CD14-positive monocyte (primary cell): ENCODE measurements at places on chromosomes 13 and 19. TPM values are rescaled to one million over a fixed set of nuclear protein-coding genes. Genes with fewer than 3 reads are reported as not detected.

Gene GNG8
- polyA plus RNA-seq = not detected

Gene ADM5
- not detected for polyA plus RNA-seq

Gene FREM2
- not detected for polyA plus RNA-seq

Gene C19orf38
- polyA plus RNA-seq = 134 TPM

Gene EBI3
- 0.14 TPM for polyA plus RNA-seq

Gene NALCN
- not detected in 2 replicates for polyA plus RNA-seq

Gene ZNF507
- 0.10 TPM for polyA plus RNA-seq

Gene ZNF497
- polyA plus RNA-seq = 0.41 TPM

Gene VSTM2B
- not detected for polyA plus RNA-seq

Gene SCGB2B2
- not detected for polyA plus RNA-seq

Gene WDR88
- polyA plus RNA-seq = not detected

Gene ARRDC5
- 1.0 TPM for polyA plus RNA-seq

Gene PSG1
- not detected for polyA plus RNA-seq

Gene CASP14
- not detected for polyA plus RNA-seq

Gene FCAR
- 173 TPM for polyA plus RNA-seq

Gene DACH1
- polyA plus RNA-seq = 0.26 TPM

Gene CEACAM19
- polyA plus RNA-seq = 5.8 and 7.6 TPM in 2 replicates

Gene DIS3
- 3.7 and 6.7 TPM in 2 replicates for polyA plus RNA-seq

Gene RYR1
- polyA plus RNA-seq = 2.1 TPM
